Memory B cell (primary cell): ENCODE measurements at places on chromosomes 2 and 18.

GRCh38 chr2:113940891-113941290, 51.0 kb downstream of the ACTR3 start:
- no peak for DNase-seq

- DNase-seq = no peak
Observed at GRCh38 chr2:112625474-112626114, 20.1 kb upstream of the SLC20A1 start.

- DNase-seq = no peak
Observed at GRCh38 chr2:98896944-98897343, 39.1 kb downstream of the CRACDL start.

- no peak for DNase-seq
Observed at GRCh38 chr18:8368512-8369217, 240.6 kb upstream of the RAB12 start.

DNA sequence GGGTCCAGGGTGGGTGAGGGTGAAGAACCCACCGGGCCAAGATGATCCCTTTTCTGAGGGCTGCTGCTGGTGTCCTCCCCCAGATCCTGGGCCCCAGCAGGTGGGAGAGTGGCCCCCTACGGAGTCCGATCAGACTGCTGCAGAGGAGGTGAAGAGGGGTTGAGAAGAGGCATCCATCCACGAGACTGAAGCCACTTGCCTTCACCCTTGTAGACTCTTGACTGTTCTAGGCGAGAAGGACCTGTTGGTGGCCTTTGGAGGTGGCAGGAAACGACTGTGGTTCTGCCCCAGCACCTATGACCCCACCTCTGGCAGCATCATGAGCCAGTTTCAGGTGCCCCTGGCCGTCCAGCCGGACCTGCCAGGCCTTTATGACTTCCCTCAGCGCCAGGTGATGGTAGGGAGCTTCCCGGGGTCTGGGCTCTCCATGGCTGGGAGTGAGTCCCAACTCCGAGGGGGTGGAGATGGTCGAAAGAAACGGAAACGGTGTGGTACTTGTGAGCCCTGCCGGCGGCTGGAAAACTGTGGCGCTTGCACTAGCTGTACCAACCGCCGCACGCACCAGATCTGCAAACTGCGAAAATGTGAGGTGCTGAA, 1.5 kb downstream of the TET3 start:
- DNase-seq = peak; percentile 21

DNA sequence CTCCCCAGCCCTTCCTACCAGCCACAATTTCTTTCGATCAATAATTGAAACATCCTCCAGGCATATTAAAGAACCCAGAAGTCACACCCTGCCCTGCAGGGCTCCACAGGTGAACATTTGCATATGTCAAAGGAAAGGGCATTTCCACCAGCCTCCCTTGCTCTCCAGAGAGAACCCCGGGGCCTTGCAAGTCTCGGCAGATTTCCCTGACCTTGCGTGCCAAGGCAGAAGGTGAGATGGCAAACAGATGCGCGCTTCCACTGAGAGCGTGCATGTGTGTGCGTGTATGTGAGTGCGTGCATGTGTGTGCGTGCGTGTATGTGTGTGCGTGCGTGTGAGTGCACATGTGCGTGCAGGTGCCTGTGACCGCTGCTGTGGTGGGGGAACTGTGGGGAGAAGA, 120.3 kb downstream of the INO80D start:
- DNase-seq = no peak

DNA sequence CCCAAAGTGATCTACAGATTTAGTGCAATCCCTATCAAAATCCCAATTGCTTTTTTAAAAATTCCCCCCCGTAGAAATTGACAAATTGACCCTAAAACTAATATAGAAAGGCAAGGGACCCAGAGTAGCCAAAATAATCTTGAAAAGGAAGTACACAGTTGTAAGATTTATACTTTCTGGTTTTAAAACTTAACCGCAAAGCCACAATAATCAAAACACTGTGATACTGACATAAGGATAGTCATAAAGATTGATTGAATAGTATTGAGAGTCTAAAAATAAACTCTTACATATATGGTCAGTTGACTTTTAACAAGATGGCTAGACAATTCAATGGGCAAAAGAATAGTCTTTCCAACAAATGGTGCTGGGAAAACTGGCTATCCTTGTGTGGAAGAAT, 58.7 kb upstream of the GAREM2 start:
- no peak for DNase-seq

GRCh38 chr2:190649035-190649797, at the start of gene NAB1:
TSS of gene NAB1 (plus strand) at chr2:190649083. CDS start at chr2:190659177, 10,094 bp downstream.
- DNase-seq = peak; percentile 69

DNA sequence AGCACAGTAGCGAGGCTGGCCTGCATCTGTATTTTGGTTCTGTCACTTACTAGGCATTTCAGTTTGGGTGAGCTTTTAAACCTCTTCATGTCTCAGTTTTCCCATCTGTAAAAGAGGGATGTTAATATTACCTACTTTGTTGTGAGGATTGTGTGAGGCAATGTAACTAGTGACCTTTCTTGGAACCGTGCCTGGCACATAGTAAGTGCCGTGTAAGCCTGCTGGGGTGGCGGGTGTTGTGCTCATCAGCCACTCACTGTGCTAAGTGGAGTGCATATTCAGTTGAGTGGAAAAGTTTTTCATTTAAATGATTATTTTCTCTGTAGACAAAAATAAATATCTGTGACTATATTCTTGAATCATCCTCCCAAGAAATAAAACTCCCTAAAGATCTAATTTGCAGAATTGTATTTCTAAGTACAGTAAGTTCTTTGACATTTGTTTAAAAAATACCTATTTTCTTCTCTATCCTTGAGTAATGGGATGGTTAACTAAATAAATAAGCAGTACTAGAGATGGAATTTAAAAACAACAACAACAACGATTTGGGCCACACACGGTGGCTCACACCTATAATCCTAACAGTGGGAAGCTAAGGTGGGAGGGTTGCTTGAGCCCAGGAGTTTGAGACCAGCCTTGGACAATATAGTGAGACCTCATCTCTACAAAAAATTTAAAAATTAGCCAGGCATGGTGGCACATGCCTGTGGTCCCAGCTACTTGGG, 56.7 kb downstream of the MALT1 start:
- no peak for DNase-seq

DNA sequence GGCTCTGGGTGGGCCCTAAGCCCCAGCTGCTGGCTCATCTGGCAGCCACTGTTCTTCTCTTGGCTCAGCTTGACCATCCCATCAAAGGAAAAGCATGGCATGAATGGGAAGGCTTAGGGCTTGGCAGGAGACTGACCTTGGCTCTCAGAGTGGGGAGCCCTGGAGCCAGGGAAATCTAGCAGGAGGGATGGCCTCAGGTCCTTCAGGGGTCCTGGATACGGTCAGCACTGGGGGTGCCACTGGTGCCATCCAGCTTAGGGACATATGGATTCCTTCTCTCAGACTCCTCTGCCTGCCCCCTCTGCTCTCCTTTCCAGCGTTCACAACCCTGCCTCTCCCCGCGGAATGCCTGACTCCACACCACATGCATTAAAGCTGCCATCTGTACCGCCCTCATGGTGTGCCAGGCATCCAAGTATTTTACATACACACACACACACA, 165.5 kb upstream of the HAAO start:
- no peak for DNase-seq

DNA sequence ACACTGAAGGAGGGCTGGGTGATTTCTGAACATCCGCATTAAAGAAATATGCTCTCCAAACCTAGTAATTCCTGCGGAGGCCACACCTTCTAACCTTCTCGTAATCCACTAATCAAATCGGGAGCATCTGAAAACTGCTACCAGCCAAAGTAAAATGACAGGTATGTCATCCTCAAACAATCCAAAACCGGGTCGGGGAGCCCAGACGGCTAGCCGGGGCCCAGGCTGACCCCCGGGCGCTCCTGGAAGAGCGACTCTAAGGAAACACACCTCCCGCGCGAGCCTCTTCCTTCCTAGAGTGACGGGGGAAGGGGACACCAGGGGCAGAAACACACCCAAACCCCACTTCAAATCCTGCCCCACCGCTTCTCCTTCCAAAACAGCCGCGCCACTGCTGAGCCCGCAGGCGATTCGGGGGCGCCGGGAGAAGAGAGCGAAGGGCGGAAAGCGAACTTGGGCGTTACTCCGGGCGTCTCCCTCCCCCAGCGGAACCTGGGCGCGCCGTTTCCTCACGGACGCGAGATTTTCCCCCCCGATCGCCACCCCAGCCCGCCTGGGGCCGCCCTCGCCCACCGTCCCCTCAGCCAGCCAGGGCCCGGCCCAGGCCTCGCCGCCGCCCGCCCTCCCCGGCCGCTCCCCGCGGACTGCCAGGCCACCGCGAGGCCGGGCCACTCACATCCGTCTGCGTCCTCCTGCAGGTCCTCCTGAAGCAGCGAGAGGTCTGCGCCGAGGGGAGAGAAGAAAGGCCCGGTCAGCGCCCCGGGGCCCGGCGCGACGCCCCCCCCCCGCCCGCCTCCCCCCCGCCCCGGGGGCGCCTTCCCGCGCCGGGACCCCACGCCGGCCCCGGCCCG, 584 bp downstream of the PPP4R1 start:
- peak; percentile 48 for DNase-seq

- DNase-seq = no peak
Observed at GRCh38 chr2:3682811-3683210, 20.6 kb upstream of the DCDC2C start.

- no peak for DNase-seq
Observed at GRCh38 chr18:8730080-8730827, 24.9 kb downstream of the MTCL1 start.

GRCh38 chr2:57892920-57893319, 153.7 kb upstream of the VRK2 start:
- DNase-seq = no peak

DNA sequence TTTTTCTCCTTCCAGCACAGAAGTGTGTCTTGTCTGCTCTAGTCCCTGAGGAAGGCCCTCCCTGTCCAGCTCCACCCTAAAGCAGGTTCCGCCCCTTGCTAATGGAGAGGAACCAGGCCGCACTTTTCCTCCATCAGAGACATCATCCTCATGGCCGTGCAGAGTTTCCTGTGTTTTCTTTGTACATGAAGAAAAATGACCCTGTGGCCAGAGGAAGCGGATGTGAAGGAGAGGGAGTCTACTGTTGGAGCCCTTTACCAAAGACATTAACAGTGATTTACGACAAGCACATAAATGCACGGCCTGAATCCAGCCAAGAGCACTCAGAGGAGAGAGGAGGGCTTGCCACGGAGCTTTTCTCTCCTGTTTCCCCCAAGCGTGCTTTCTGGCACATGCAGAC, 109.5 kb downstream of the RNF144A start:
- DNase-seq = no peak

DNA sequence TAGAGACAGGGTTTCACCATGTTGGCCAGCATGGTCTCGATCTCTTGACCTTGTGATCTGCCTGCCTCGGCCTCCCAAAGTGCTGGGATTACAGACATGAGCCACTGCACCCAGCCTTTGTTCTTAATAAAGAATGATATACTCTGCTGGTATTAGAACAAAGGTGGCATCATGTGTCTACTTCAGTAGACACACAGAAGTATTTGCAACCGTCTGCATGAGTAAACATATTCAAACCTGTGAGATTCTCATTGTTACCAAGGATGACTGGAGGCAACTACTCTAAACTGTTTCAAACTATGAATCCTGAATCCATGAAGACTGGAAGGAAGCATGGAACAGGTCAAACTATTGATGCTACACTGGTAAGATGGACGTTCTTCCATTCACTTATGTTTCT, 32.1 kb downstream of the MBD2 start:
- no peak for DNase-seq

- no peak for DNase-seq
Observed at GRCh38 chr18:2179498-2180183, 391.7 kb downstream of the METTL4 start.

- no peak for DNase-seq
Observed at GRCh38 chr18:50410894-50411293, 36.0 kb downstream of the SKA1 start.

DNA sequence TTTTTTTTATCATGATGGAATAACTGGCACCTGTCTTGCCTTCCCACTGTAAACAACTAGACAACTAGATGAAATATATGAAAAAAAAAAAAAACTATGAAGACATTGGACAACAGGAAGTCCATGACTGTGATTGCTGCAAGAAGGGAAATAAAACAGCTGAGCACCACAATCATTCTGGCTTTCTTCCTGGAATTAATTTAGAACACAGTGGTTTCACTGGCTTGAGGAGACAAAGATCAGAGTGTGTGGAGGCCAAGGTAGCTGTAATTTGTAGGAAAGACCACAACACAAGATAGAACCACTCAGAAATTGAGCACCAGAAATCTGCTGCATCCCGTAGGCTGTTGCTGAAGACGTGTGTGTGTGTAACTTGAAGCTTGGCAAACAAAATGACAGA, 121.1 kb upstream of the PID1 start:
- DNase-seq = no peak

- no peak for DNase-seq
Observed at GRCh38 chr2:241804326-241805229, 4.4 kb upstream of the NEU4 start.

DNA sequence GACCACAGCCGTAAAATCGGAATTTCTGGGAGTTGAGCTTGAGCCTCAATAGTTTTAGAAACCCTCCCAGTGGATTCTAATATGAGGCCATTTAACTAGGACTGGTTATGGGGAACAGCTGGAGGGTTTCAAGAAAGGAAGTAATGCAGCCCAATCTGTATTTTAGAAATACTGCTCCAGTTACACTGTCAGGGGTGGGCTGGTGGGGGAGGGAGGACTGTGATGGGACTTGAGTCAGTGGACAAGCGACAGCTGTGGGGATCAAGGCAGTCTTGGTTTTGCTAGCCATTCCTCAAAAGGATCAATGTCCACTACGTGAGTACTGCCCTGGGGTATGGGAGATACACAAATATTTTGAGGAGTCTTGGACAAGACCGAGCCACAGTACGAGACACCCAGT, 34.8 kb downstream of the ASB1 start:
- DNase-seq = no peak

DNA sequence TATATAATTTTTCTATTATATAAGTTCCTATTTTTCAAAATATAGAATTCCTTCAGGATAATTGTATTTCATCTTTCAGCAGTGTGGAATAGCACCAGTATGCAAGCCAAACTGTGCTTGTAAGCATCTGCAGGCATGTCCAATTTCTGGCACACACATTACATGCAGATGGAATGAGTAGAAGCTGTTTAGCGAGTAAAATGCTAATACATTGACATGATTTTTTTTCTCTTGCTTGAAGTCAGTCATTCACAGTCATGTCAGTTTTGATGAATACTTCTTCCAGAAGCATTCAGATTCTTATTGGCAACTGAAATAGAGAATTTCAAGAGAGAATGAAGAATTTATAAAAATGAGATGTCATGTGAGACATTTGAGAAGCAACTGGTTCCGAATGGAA, 109.4 kb downstream of the CERS6 start:
- DNase-seq = no peak

GRCh38 chr2:173983391-173983871, 18.3 kb upstream of the SP3 start:
- DNase-seq = no peak

DNA sequence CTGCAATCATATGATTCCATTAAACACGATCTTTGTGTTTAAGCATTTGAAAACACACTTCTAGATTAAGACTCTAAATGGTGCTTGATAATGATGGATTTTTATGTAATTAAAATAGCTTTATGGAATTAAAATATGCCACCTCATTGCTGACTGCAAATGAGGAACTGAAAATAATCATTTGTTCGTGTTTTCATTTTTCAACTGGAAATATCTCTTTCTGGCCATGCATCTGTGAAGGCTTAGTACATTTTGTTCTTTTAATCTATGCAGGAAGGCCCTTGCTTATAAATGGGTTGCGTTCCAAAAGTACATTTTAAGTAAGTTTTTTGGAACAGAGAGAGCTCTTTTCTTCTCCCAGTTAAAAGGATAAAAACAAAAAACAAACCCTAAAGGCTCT, 125.5 kb downstream of the MC4R start:
- DNase-seq = no peak
